ENCODE measurements at places on chromosomes 7 and 10.

- DNase-seq: no peak
These were observed 79.8 kb upstream of the IFRD1 start for GRCh38 chr7:112370436-112370835.

DNA sequence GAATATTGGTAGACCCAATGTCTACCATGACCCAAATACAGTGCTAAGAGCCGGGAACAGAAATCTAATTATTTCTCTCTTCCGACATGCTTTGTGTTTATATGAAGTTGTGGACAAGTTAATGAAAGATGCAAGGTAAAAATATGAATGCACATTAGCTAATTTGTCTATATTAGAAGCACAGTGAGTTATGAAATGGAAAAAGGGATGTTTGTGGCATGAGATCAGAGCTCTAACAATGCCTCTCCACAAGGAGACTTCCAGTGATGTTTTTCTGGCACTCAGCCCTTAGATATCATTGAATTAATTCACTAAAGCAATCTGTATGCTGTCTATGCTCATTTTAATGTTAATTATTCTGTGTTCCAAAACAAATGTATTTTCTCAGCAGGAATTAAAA lies 897.2 kb downstream of the CNTNAP2 start:
- DNase-seq: no peak

- no peak for DNase-seq
These were observed 657 bp downstream of the CDNF start for GRCh38 chr10:14837003-14837756.

DNA sequence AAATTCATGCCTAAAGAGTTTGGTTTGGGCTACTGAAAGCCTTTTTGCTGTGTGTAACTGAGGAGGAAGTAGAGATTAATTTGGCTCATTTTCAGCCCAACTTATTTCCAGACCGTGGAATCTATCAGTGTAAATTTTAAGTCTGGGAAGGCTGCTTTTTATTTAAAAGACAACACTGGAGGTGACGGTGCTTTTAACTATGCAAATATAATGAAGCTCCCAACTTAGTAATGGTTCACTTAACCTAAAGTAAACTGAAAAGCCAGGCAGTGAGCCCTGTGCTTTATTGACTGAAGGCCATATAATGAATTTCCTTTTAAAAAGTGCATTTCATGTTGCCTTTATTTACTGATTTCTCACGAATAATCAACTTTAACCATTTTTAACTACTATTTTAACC lies 127.2 kb downstream of the NPY start:
- no peak for DNase-seq

DNA sequence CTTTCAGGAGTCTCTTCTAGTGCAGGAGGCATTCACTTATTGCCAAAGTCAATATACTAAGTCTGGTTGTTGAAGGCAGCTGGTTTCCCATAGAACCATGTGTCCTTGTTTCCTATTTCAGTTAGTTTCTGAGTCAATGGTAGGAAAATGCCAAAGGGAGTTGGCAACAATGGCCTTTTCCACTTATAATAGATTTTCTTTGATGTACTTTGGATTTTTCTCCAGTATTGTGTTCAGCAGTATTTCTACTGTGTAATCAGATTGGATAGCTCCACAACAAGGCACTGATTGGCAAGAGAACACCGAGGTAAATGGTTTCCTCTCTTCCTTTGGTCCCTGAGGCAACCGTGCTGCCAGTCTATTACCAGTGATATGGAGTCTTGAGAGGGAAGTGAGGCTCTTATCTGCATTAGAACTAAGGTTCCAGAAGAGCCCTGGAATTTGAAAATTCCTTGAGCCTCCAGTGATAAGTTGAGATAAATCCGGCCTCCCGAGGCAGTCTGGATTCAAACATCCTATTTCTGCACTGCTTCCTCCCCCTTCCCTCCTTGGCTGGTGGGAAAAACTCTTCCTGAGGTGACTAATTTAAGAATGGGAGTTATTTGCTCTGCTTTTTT lies 7.9 kb upstream of the SEPTIN7 start:
- DNase-seq: no peak

GRCh38 chr10:82378146-82378545 lies 503.2 kb downstream of the NRG3 start:
- no peak for DNase-seq

GRCh38 chr7:50446542-50446960 lies 3.6 kb downstream of the FIGNL1 start:
- no peak for DNase-seq

- no peak for DNase-seq
These were observed 35.1 kb downstream of the SORBS1 start for GRCh38 chr10:95526044-95526443.

DNA sequence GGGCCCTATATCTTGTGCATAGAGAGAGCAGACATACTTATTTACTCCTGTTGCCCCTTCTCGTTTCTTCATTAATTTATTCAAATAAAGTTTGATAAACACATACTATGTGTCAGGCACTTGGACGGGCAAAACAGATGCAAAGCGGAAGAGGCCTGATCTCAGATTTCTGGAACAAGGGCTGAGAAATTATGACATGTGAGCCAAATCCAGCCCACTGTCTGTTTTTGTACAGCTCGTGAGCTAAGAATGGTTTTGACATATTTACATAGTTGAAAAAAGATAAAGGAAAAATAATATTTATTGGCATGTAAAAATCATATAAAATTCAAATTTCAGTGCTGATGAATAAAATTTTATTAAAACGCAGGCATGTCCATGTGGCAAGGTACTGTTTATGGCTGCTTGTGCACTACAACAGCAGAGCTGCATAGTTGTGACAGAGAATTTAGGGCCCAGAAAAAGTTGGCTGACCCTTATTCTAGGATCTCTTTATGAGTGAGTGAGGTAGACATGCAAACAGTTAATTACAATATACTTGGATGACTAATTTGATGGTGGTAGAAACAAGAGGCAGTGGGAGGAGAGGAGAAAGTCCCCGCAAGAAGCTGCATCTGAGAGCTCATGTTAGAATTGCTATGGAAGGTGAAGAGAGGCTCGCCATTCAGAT lies 68.1 kb upstream of the ITPRID1 start:
- DNase-seq: no peak

DNA sequence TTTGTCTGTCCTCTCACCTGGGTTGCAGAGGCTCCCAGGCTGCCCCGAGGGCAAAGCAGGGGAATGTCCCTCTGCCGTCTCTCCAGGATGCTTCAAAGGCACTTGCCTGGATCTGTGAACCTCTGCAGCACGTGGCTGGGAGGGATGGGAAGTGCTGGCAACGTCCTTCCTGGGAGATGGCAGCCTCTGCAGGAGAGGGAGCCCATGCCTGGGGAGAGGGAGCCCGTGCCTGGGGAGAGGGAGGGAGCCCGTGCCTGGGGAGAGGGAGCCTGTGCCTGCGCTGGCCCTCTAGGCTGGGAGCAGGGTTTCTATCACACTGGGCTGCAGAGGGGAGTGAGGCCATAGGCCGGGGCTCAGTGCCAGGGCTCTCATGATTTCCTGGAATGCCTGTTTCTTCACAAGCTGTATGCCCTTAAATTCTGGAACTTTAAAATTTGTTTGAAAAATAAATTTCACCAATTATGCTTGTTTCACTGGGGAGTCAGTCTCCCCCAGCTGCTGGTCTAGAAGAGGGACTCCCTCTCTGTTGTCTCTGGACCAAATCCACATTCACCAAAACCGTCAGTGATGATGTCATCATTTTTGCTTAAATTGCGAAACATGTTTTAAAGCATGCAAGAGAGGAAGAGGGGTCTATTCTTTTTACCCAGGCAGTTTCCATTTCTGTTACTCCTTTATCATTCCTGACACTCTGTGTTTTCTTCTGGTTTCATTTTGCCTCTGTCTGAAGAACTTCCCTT lies 135.7 kb downstream of the DNAJB6 start:
- no peak for DNase-seq

DNA sequence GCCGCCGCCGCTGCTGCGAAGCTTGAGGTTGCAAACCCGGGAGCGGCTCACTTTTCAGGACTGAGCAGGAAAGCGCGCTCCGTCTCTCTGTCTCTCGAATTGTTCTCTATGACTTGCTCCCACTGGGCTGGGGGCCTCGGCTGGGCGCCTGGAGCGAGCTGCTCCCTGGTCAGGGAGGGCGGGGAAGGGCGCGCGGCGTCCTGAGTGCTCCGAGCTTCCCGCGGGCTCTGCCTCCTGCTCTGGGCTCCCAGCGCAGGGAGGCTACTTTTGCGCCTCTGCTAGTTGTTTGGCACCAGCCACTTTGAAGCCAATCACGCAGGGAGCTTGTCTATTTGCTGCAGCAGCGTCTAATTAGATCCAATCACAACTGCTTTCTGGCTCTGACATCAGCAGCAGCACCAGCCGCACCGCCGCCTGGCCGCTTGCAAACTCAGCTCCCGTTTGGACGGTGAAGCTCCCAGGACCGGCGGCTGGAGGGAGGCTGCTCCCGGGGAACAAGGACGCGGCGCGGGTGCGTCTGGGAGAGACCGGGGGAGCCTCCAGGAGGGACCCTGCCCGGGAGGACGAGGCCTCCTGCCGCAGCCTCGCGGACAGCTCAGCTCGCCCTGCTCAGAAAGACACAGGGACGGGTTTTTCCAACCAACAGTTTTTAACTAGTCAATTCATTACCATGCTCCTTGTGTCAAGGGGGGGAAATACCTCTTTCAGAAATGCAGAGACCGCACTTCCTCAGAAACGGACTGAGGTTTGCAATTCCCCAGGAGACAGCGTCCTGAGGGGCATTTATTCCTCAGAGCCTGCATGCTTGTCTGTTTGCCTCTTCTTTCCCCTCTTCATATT lies at the start of gene ADARB2:
TSS of gene ADARB2 (minus strand) at position 304 of the 840 bp plus-strand sequence.
- DNase-seq: peak; percentile 17

DNA sequence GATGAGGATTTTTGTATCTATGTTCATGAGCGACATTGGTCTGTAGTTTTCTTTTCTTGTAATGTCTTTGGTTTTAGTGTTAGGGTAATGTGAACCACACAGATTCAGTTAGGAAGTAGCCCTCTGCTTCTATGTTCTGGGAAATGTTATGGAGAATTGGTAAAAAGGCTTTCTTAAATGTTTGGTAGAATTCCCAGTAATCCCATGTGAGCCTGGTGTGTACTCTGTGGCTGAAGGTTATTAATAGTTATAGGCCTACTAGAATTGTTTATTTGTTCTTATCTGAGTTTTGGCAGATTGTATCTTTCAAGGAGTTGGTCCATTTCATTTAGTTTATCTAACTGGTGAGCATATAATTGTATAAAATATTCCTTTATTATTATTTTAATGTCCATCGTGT lies 484.6 kb upstream of the GHITM start:
- no peak for DNase-seq

GRCh38 chr7:13979671-13980435 lies 9.6 kb downstream of the ETV1 start:
- no peak for DNase-seq

DNA sequence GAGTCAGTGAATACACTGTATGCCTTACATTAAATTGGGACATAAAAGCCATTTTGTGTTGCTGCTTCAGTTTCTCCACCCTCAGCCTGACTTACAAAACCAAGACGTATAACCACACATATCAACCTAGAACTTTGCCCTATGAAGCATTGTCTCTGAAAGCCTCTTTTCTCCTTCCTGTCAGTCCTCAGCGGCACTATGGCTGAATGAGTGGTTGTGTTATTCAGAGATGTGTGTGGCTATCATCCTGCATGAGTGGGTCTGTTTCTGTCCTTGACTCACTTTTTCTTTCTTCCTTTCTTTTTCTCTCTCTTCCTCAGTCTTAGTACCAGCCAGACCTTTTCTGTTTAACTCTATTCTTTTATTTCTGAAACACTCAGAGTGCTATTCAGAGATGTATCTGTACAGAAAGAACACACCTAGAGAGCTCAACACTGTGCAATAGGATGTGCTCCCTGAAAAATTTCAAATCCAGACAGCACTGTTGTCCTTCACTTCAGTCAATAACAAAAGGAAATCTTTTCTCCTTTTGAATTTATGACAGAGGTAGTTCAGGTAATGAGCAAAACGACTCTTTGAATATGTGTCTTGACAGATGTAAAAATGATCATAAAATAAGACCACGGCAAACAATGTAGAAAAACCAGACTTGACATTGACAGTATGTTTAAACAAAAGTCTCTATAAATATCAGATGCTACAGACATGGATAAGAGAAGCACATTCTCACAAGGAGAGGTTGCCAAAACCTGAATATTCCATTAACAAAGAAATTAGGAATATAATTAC lies 163.3 kb upstream of the FEZF1 start:
- no peak for DNase-seq

GRCh38 chr7:155997431-155998327 lies 185.4 kb upstream of the SHH start:
- no peak for DNase-seq

GRCh38 chr7:100441641-100442535 lies 5.6 kb upstream of the PPP1R35 start:
- no peak for DNase-seq

DNA sequence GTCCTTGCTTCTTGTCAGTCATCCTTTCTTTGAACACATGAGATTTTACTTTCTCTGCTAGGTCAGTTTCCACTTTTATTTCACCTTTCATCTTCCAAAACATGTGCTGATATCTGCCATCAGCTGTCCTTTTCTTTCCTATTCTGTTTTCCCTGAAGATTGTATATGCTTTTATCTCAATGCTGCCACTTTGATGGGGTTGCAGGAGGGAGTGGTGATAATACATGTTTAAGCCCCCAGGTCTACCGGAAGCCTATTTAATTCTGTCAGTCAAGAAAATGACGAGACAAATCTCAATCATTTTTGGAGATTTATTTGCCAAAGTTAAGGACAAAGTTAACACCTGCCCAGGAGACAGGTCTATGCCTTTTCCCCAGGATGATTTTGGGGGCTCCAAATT lies 73.8 kb downstream of the MRPL32 start:
- no peak for DNase-seq

- DNase-seq: no peak
These were observed 106.5 kb downstream of the SMURF1 start for GRCh38 chr7:99037327-99037940.

- DNase-seq: no peak
These were observed 109.4 kb upstream of the PDCD4 start for GRCh38 chr10:110762109-110762848.

DNA sequence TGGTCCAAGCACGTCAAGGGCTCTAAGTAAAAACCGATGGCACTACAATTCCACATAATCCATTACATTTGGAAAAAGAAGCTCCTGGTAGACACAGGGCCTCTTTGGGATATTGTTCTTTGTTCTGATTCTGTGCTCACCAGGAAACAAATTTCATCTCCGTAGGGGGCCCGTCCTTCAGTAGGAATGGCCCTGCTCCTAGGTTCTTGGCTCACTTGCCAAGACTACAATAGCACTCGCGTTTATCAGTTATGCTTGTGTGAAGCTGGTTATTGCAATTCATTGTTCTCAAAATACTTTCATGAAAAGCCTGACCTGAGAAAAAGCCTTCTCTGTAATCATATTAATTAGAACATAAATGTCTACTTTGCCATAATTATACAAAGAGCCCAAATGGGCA lies 10.3 kb upstream of the ZC3HAV1L start:
- no peak for DNase-seq

GRCh38 chr7:138625849-138626230 lies 75.3 kb downstream of the SVOPL start:
- no peak for DNase-seq

GRCh38 chr10:9796564-9796963 lies 1221.1 kb upstream of the CELF2 start:
- no peak for DNase-seq

DNA sequence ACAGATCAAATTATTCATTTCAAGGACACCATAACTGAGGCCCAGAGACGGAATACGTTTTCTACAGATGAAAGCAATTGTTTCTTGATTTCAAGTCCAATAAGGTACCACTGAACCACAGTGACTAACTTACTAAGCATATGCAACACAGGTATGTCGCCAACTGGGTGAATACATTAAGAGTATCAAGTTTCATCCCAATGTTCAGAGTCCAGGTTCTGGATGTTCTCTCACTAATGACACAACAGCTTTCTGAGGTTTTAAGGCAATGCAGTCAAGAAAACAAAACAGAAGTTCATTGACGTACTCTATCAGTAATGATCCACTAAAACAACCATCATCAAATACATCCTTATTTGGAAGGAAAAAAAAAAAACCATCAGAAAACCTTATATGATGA lies 35.8 kb downstream of the NSUN6 start:
- no peak for DNase-seq

Data from stimulated activated CD4-positive, alpha-beta T cell treated with anti-CD3 and anti-CD28 coated beads, Interleukin-4, amount 100 ng/mL, for 1 hour (primary cell).